ENCODE measurements at places on chromosomes 6 and 20.
A peak's percentile ranks its signal among the peaks of the same experiment; 100 is the strongest.

DNA sequence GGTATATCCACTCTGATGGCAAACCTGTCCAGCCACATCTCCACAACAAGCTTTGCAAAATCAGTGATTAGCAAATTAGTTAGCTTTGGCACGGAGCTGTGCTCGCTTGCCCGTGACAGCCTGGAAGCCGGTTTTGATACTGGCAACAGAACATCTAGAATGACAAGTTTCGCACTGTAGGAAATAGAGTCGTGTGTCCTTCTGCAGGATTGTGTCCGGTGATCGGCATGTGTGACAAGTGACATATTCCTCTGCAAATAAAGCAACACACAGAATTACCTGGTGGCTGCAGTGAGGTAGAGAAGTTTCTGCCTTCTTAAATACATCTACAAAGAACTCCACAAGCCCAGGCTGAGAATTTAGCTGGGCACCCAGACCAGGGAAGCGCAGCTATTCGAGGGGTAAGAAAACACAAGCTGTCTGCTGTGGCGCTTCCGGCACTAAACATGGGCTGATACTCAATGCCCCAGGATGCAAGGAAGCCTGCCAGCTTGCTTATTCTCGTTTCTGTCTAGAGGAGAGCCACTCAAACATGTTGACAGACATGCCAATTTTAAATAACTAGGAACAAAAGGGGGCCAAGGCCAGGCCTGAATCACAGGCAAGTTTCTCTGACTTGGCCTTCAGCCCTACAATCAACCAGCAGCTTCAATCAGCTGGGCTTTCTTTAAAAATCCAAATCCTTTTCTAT is 22.2 kb downstream of the EIF2S2 start:
- no peak for DNase-seq

DNA sequence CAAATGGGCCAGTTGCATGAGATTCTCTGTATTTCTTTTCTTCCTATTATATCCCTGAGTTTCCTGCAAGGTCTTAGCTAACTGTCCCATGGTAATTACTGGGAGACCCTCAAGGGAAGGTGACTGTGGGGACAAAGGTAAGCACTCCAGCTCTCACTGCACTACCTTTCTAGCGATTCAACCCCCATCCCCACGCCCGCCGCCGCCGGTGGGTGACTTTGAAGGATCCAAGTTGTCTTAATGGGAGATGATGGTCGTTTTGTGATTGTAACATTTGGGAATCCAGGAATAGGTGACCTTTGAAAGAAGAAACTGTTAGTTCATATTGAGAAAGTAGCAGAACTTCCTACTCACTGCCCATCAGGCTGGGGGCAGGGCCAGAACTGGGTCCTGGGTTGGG is 265.5 kb downstream of the LRFN2 start:
- no peak for DNase-seq

GRCh38 chr20:16158976-16159286 is 414.3 kb downstream of the KIF16B start:
- DNase-seq: no peak

GRCh38 chr6:131594074-131594473 is 21.0 kb downstream of the ARG1 start:
- no peak for DNase-seq

- no peak for DNase-seq
Measured at GRCh38 chr20:61556673-61557072, 304.6 kb downstream of the CDH4 start.

DNA sequence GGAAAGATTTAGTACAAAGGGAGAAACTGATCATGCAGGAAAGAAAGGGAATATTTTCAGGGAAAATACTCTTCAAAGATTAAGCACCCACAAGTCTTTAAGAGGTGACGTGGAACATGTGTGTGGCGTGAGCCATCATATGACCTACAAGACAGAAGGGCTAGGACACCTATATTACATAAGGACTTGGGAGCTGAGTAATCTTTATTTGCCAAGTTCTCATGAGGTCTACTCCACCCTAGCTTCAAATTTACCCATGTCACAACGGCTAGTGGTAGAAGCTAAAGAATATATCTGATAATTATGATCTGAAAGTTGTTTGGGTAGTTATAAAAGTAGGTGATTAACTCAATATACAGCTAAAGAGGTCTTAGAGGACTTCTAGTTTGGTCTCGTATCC is 167.8 kb downstream of the GJA10 start:
- no peak for DNase-seq

DNA sequence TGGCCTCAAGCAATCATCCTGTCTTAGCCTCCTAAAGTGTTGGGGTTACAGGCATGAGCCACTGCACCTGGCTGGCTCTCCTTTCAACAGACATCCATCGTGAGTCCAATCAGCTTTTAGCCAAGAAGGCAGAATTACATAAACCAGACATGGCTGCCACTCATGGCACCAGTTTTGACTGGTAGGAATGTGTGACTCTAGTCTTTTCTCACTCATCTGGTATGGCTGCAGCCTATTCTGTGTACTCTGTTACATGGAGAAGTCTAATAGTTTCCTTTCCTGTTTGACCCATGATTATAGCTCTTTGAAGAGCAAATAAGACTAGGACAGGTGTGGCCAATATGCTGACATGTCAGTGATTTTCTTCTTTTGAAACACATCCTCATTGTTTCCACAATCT is 27.0 kb upstream of the RNF144B start:
- no peak for DNase-seq

GRCh38 chr6:167550941-167551627 is 226.2 kb downstream of the TTLL2 start:
- no peak for DNase-seq

GRCh38 chr20:4617019-4617418 is 104.7 kb upstream of the PRND start:
- no peak for DNase-seq

- no peak for DNase-seq
Measured at GRCh38 chr6:94270091-94270948, 851.0 kb upstream of the EPHA7 start.

DNA sequence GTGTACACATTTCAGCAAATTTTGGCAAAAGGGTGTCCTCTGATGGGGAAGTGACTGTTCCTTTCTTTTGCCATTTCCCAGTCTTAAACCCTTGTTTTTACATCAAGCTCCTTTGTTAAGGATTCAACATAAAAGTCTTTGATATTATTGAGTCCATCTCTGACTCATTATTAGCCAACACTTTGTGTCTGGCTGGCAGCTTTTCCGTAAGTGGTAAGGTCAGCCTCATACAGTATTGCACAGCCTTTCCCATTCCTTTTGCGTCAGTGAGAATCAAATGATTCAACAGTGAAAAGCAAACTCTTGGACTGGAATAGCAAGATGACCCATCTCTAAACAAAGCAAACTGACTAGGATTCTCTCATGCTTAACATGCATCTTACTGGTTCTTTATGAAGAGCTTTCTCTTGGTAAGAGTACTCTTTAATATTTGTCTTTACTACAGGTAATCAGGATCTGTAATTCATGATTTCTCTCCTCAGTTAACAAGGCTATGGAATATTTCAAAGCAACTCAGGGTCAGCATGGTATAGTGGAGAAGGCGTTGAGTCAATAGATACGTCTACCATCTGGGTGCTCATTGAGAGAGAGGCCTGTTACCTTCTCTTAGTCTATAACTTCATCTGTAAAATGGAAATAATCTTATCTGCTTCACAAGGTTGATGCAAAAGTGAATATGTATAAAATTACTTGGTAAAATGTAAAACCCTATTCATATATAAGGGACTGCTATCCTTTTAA is 183.6 kb downstream of the PRL start:
- DNase-seq: peak; percentile 97

DNA sequence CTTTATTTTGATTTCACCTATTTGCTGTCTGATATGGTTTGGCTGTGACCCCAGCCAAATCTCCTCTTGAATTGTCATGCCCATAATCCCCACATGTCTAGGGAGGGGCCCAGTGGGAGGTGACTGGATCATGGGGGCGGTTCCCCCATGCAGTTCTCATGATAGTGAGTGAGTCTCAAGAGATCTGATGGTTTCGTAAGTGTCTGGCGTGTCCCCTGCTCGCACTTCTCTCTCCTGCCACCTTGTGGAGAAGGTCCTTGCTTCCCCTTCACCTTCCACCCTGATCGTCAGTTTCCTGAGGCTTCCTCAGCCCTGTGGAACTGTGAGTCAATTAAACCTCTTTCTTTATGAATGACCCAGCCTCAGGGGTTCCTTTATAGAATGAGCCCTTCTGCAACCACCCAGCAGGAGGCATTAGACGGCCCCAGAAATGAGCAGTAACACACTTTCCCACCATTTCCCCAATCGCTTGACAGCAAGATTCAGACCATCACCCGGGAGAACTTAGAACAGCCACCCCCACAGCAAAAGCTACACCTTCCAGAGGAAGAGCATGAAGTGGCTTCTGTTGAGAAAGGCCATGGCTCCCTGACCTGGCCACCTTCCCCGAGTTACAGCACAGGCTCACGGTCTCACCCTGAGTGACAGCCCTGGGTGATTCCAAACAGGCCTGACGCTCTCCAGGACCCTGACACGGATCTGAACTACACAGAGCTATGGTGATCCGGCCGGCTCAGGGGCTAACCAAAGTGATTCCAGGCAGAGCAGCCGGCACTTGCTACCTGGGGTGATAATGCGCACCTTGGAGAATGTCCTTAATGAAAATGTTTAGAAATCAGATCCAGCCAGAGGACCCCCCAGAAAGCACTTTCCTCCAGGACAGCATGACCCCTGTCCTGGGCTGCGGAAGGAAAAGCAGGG is 131.2 kb upstream of the CDH4 start:
- peak; percentile 60 for DNase-seq

DNA sequence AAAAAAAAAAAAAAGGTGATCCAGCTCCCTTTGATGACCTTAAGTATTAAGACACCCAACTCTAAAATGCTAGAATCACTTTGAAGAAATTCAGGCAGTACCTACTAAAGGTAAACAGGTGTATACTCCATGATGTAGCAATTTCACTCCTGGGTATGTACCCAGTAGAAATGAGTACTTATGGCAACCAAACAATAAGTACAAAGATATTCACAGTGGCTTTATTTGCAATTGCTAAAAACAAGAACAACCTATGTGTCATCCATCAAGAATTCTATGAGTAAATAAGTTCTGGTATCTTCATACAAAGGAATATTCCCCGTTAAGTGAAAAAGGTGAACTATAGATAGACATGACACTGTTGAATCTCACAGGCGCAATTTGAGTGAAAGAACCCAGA is 29.4 kb downstream of the MDGA1 start:
- DNase-seq: no peak
